ENCODE measurements at places on chromosomes 4 and X. TPM values are rescaled to one million over a fixed set of nuclear protein-coding genes. Genes with fewer than 3 reads are reported as not detected.

TEX11 gene
- not detected for total RNA-seq

ERCC6L gene
- 0.55 TPM for total RNA-seq

PNMA5 gene
- total RNA-seq = not detected

PLAC1 gene
- total RNA-seq = 0.61 TPM

Data from astrocyte (in vitro differentiated cells and primary cell).